Stimulated activated CD4-positive, alpha-beta T cell treated with anti-CD3 and anti-CD28 coated beads, Interleukin-1b, Interleukin-23, amount 100 ng/mL, for 1 hour (primary cell): ENCODE measurements at places on chromosomes 3 and 15.

DNA sequence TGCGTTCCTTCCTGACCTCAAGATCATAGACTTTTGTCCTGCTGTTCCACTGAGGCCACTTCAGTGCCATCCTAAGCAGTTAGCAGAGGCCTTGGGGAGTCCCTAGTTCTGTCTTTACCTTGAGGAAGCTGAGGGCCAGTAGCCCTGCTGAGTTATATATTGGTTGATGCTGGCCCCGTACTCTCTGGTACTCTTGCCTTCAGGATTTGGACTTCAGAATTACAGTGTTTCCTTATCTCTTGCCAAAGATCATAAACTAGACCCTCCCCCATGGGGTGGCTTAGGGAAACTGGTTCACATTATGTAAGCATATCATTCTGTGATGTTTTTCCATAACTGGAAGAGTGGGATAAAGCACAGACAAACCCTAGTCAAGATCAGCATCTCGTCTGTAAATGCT is 33.2 kb downstream of the KBTBD12 start:
- no peak for DNase-seq

GRCh38 chr3:169286992-169287391 is 376.5 kb downstream of the MECOM start:
- no peak for DNase-seq

DNA sequence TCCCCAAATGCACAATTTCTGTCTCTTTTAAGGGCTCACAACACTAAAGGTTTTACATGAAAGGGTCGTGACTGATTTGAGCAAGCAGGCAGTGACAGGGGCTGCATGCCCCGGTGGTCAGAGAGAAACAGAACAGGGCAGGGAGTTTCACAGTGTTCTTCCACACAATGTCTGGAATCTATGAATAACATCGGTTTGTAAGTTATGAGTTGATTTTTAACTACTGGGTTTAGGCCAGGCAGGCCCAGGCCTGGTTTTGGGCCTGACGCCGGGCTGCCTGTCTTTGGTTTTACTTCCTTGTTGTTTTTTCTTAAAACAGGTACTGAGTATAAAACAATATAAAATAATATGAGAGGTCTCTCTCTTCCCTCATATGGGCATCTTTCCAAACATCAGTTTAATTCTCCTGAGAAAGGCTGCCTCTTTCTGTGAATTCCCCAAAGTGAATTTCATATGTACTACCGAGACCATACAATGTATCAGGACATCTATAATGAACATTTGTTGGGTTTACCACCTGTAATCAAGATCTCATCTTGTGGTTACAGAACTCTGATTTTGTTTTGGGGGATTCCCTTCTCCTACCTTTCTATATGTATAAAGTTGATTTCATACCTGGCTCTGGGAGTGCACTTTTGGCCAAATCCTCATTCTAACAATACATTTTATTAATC is 74.4 kb downstream of the CD200 start:
- DNase-seq = no peak

DNA sequence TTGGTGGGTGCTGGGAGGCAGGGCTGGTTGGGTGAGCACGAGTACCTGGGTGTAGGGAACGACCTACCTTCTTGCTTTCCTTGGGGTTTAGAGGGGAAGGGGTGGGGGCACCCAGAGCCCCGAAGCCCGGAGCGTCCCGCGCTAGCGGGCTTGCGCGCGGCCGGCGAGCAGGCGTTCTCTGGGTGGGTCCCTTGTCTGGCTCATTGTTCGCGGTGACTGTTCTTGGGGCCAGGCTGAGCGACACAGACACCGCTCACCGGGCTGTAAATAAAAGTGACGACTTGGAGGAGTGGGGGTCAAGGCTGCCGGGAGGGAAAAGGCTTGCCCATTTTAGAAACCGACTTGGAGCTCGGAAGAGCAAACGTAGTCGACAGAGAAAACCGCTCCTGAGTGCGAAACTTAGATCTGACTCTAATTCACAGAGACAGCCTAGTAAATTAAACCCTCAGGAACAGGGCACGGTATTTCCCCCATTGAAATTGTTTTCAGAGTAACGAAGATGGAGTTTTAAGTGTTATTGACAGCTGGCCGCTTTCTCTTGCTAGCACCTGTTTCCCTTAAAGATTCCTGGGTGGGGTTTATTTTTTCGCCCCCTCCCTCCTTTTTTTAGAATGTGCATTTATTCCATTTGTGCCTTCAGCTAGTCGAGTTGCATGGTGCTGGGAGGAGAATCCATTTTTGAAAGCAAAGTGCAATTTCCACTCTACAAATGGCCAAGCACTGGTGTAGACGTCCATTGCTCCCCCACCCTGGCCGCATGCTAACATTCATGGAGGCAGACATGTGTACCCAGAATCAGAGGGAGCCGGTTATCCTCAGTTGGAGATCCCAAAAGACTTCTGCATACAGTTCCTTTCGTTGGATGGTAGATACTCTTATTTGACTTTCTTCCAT is 532.1 kb upstream of the SEMA6D start:
- no peak for DNase-seq

DNA sequence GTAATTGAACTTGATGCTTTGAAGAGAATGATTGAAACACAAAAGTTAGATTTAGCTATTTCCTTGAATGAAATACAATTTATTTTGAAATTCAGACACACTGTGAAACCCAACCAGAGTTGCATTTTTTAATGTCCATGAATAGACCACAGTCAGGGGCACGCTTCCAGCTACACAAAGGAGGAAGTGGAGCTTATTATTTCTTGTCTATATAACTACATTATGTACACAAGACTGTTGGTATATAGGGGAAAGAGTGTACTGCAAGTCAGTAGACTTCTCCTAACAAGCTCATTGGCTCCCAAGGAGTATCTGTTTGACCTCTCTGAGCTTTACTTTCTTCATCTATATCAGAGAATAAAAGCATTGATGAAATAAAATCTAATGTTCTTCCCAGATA is 326.2 kb downstream of the RYR3 start:
- no peak for DNase-seq
